ENCODE measurements at places on chromosomes 5 and 9. TPM values are rescaled to one million over a fixed set of nuclear protein-coding genes. Genes with fewer than 3 reads are reported as not detected.

PRDM9 gene
- total RNA-seq, result not detected

DCAF12 gene
- total RNA-seq, result 56.7 TPM

PPP1R2B gene
- total RNA-seq, result not detected

PCDHGB6 gene
- 8.8 TPM for total RNA-seq

ARL14EPL gene
- not detected for total RNA-seq

NR2F1 gene
- not detected for total RNA-seq

C5orf58 gene
- total RNA-seq, result not detected

ABCA2 gene
- total RNA-seq, result 2.4 TPM

PTGDS gene
- total RNA-seq, result not detected

ARL10 gene
- 4.8 TPM for total RNA-seq

IFNA4 gene
- total RNA-seq, result not detected

GRCh38 chr5:61183538-61183937 lies 21.3 kb upstream of the SMIM15 start:
- DNase-seq, result no peak

DNA sequence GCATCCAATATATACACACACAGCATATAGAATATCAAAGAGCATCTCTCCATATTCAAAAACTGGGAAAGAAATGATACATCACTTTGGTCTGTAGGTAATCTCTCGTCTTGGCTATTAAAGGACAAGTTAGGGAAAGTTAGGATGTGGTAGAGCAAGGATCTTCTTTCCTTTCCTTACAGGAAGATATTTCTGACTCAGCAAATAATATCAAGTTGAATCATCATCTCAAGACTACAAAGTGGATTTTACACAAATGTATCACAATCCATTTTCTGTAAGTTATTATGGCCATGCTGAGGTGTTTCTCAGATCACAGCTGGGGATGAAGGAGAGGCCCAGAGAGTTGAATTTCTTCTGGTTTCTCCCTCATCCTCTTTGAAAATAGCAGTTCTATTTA lies 651.7 kb upstream of the CCNG1 start:
- DNase-seq, result no peak

DNA sequence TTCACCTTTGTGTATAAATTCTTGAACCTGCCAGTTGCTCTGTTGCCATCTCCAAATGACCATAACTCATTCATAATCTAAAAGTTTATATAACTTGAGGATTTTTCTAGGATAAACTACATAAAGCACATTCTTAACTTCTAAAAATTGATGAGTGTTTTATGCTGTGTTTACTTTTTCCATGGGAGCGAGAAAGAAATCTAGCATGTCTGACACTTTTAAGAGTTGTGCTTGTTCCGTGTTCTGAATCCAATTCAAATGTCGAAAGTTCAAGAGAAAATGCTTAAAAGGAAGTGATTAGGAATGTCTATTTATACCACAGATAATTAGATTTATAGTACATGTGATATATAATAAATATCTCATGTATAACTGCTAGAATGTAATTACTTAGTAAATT lies 154.4 kb downstream of the DEPDC1B start:
- no peak for DNase-seq

DNA sequence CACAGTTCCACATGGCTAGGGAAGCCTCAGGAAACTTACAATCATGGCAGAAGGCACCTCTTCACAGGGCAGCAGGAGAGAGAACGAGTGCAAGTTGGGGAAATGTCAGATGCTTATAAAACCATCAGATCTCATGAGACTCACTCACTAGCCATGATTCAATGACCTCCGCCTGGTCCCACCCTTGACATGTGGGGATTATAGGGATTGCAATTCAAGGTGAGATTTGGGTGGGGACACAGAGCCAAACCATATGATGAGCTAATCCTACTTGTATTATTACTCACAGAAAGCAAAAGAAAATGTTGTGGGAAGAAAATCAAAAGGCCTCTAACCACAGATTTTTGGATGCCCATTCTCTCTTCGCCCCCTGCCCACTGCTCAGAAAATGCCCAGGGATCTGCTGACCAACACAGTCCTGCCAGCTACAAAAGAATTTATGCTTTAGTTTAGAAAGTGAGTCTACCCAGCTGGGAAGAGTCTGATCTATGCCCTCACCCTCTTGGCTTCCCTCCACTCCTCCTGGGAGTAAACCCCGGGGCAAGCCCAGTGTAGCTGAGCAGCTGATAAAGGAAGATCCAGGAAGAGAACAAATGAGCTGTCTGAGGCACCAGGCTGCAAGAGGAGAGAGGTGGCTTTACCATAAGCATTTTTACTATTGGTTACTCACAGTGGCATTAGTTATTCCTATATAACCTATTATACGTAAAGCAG lies 53.1 kb downstream of the RNF130 start:
- no peak for DNase-seq

- no peak for DNase-seq
Observed at GRCh38 chr5:166581826-166582225, 1709.6 kb upstream of the WWC1 start.

GRCh38 chr9:14061936-14062585 lies 251.9 kb downstream of the NFIB start:
- no peak for DNase-seq

DNA sequence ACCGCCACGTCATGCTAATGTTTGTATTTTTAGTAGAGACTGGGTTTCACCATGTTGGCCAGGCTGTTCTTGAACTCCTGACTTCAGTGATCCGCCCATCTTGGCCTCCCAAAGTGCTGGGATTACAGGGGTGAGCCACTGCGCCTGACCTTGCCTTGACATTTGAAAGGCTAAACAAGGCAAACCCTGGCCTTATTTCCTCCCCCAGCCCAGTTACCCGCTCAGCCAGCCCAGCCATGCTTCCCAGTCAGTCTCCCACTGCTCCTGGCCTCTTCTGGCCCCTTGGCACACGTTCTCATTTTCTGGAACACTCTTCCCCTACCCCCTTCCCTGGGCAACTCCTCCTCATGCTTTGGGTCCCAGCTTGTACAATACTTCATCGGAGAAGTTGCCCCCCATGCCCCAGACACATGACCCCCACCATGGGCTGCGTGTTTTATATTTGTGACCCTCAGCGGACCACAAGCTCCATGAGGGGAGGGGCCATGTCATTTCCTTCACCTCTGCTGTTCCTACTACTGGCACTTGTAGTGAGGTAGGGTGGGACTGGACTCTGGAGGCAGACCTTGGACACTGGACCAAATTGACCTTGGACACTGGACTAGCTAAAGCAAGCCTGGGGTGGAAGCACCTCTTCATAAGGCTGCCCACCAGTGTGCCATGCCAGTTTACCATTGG lies 94.4 kb upstream of the IER5L start:
- no peak for DNase-seq

DNA sequence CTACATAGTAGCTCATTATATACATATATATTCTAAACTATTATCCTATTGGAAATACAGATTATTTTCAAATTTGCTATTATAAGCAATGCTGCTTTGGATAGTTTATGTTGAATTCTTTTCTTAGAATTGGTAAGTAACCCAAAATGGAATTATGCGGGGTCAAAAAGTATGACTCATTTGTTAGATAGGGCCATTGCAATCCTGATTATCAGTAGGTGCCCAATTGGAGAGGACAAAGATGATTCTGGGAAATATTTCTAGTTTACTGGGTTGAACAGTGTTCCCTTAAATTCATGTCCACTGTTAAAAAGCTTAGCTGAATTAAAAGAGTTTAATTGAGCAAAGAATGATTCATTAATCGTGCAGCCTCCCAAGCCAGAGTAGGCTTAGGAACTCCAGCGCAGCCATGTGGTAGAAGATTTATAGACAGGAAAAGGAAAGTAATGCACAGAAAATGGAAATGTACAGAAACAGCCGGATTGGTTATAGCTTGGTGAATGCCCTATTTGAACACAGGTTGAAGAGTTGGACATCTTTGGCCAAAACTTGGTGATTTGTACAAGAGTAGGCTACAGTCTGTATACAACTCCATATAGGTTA lies 81.8 kb downstream of the GDNF start:
- no peak for DNase-seq

GRCh38 chr5:20575571-20575970 lies 587.6 kb upstream of the CDH18 start:
- no peak for DNase-seq

DNA sequence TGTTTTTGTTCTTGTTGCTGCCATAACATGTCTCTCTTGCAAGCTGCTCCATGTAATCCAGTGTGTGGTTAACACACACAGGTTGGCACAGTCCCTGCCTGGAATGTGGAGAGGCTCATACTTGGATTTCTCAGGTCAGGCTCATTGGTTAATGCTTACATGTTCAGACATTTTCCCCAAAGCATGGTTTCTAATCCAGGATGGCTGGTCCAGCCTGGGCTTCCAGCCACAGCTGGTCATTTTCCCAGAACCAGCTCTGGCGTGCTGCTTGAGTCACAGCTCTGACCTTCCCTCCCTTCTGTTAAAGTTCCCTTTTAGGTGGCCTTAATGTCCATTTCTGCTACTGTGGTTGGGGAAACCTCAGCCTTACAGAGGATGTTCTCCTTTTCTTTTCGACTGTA lies 294.3 kb downstream of the TAF11L14 start:
- DNase-seq, result no peak

GRCh38 chr9:135076143-135076875 lies 11.2 kb upstream of the OLFM1 start:
- DNase-seq, result no peak

GRCh38 chr5:53448851-53449250 lies 31.6 kb upstream of the FST start:
- no peak for DNase-seq

DNA sequence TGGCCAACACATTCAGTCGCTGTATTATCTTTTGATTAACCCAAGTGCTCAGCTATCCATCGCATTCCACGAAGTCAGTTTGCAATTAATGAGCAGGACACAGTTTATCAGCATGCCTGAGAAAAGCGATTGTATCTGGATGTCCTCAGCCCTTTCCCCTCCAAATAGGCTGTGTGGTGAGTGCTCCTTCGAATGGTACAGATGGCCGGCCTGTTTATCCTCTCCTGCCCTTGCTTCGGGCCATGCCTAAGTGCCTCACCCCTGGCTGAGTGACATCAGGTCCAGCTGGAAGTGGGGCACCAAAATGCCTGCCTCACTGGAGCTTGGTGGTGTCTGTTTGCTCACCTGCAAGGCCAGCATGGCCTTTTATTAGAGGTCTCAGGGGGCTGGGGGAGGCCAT lies 317.3 kb downstream of the GADD45G start:
- no peak for DNase-seq

- DNase-seq, result no peak
Observed at GRCh38 chr9:108060175-108060574, 570.6 kb upstream of the KLF4 start.

DNA sequence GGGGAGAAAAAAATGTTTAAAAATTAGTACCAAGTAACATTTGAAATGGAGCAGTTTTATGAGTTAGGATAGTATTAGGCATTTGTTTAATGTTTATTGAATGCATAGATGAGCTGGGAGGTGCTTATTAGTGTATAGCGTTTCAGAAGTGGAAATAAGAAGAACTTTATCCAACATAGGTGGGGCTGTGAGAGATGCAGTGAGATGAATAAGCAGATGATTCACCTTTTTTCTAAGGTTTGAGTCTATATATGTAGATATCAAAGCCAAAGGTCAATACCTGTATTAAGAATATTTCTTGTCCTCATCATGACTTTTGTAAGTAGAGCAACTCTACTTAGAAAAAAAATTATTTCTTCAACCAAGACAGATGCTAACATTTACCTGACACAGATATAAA lies 54.6 kb upstream of the POU4F3 start:
- no peak for DNase-seq

DNA sequence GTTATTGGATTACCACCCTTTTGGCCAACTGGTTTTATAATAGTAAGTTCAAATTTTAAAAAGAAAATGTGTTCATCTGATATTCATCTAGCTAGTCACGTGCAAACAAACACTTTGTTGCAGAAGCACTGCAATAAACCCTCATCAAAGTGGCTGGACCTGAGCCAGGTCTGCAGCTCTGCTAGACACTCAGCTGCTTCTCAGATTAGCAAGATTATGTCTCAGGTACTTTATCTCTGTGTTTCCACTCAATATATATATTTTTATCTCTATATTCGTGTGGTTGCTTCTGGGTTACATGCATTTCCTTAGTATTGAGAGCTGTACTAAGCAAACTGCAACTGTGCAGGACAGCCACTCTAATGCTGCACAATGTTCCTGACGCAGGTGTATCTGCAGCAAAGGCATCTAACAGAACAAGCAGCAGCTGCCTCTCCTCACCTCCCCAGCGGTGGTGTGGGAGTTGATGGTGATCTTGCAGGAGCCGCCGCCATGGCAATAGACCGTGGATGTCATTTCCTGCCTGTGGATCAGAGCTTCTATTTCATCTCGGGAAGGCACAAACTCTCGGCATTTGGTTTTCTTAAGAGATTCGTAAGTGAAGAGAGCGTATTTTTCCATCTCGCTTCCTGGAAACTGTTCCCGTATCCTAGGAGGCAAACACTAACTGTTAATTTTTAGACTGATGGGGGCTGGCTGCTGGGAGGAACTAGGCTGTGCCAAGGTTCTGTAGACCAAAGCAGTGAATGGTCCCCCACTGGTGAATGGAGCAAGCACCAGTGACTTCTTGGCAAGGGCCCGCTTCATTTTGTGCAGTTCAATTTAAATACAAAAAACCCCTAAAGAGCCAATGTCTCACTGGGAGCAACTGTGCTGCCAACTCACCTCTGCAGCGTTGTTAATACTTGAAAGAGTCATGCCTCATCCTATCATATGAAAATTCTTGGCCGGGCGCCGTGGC lies 56.7 kb upstream of the RETREG1 start:
- DNase-seq, result no peak

DNA sequence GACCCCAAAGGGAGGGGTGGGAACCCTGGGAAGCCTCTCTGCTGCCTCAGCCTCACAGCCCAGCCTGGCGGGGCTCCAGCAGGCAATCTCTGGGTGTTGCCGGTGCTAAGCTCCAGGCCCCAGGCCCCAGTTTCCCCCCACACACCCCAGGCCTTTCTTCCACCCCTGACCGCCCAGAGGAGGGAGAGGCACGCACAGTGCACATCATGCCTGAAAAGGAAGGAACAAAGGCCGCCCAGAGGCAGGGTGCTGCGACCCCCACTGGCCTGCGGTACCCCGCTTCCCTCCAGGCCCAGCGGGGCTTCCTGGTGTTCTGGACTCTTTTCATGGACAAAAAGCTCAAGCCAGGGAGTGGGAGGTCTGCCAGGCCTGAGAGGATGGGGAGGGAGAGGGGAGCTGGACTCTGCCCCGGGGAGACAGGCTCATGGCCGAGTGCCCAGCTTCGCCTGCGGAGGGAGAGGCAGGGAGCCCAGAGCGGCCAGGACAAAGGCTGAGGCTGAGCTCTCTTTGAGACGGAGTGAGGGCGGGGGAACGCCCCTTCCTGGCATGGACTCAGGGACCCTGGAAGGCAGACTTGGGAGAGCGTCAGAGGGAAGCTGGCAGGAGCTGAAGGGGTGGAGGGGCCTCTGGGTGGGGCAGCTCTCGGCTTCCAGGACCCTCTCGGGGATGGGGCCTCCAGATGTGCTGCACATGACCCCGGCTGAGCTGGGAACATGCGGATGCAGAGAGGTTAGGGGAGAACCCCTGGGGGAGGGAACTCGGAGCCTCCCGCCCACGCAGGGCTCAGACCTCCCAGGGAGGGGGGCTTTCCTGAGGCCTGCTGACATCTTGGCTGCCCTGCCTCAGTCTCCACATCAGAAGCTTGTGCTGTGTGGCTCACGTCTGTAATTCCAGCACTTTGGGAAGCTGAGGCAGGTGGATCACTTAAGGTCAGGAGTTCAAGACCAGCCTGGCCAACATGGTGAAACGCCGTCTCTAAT lies 1.8 kb upstream of the ENTPD2 start:
- no peak for DNase-seq

Measured in Karpas-422 (cell line).